Stimulated activated naive CD8-positive, alpha-beta T cell treated with anti-CD3 and anti-CD28 coated beads, Interleukin-15, Interleukin-2, amounts not matched to agents 100 U/mL and 50 U/mL, for 24 hours (primary cell): ENCODE measurements at places on chromosomes 13 and 19.

DNA sequence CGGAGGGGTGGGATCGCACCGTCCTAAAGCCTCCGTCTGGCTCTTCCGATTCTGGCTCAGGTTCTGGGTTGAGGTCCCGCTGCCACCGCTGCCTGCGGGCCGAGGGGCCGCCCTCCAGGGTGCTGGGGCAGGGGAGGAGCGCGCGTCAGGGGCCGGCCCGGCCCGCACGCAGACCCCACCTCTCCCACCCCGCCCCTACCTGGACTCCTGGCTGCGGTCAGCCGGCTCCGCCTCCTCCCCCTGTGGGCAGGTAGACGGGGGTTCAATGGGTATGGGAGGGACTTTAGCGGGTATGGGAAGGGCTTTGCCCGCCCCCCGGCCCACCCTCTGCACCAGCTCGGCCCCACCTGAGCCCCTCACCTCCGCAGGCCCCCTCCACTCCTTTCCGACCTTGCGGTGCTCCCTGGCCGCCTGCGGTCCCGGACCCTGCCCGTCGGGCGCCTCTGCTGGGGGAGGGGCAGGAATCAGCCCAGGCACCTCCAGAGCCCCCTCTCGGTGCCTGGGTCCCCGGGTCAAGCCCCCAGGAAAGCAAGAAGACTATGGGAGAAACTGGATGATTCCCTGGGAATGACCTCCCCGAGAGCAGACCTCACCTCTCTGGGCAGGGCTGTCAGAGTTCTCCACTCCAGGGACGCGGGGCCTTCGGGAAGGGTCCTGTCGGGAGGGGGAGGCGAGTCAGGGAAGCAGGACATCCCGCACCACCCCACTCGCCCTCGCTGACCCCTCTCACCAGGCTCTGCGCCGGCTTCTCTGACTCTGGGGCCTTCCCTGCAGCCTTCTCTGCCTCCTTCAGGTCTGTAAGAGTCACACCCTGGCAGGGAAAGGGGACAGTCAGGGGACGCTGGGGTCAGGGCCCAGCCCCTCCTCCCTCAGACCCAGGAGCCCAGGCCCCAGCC lies 17.0 kb downstream of the EPS8L1 start:
- no peak for DNase-seq

GRCh38 chr13:98022210-98022609 lies 68.7 kb downstream of the IPO5 start:
- DNase-seq = no peak

DNA sequence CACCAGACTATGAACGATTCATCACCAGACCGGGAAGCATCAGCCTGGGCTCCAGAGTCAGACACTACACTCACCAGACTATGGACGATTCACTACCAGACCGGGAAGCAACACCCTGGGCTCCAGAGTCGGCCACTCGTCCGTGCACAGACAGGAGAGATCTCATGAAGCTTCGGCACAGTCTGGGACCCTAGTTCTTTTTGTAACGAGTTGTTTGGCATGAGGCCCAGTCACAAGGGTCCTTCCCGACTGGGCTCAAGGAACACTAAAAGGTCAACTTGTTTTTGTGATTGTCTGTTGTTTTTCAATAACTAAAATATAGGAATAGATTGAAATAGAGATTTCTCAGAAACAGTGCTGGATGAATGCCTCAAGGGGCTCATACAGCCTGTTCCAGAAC lies 1141.6 kb upstream of the MIR17HG start:
- DNase-seq = no peak

DNA sequence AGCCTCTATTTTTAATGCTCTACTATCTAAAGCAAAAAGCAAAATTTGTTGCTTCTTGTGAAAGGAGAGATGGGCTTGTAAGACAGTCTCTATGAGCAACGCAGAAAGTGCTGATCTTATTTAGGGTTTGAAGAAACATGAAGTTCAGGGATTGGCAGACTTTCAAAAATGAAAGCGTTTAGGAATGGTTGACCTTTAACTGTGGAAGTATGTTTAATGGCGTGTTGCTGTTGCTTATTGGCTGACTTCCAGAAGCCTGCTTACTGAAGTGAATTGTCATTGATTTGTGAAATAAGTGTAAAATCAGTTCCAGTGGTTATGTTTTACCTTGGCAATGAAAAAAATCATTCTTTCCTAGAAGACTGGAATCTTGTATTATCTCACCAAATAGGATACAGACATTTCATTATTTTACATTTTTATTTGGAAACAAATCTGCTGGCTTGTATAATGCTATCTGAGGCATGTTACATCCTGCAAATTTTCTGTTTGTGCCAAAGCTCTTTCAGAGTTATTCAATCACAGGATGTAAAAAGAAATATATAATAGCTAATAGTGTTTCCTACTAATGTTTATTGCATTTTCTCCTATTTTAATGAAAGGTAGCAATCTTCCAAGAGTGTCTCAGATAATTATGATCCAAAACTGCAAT lies 221.3 kb upstream of the SLITRK6 start:
- no peak for DNase-seq

- DNase-seq = peak; percentile 9
Observed at GRCh38 chr19:15015946-15016542, 33.2 kb upstream of the CASP14 start.

GRCh38 chr13:36130552-36131221 lies 495 bp downstream of the DCLK1 start:
- no peak for DNase-seq

GRCh38 chr13:31930901-31931522 lies 100.6 kb upstream of the FRY start:
- DNase-seq = no peak

DNA sequence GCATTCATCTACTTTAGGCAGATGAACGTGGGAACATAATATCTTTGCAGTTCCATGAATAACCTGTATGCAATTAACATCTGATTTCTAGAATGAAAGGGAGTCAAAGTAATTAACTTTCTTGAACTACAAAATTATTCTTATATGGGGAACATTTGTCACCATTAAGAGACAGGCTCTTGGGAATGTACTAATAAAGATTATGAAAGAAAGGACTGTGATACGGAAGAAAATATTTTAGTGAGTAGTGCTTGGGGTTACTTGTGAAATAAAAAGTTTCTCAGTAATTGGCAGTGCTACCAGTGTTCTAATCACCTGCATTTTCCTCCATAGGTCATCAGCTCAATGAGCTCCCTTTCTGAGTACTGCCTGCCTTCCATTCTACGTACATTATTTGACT lies 85.4 kb downstream of the FRY start:
- DNase-seq = no peak

DNA sequence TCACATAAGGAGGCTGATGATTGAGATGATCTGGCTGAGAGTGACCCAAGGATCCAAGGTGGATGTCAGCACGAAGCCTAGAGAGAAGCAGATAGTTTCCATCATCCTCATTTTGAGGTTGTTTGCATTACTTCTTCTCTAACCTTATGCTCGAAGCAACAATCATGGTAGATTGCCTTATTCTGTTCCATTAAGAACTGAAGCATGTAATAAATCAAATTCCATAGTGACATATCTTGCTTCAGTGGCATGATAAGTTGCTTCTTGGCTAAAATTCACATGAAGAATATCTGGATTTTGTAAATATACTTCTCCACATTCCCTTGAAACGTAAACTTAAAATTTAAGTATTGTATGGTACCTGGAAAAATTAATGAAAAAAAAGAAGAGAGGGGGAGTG lies 377.8 kb upstream of the DACH1 start:
- DNase-seq = no peak

DNA sequence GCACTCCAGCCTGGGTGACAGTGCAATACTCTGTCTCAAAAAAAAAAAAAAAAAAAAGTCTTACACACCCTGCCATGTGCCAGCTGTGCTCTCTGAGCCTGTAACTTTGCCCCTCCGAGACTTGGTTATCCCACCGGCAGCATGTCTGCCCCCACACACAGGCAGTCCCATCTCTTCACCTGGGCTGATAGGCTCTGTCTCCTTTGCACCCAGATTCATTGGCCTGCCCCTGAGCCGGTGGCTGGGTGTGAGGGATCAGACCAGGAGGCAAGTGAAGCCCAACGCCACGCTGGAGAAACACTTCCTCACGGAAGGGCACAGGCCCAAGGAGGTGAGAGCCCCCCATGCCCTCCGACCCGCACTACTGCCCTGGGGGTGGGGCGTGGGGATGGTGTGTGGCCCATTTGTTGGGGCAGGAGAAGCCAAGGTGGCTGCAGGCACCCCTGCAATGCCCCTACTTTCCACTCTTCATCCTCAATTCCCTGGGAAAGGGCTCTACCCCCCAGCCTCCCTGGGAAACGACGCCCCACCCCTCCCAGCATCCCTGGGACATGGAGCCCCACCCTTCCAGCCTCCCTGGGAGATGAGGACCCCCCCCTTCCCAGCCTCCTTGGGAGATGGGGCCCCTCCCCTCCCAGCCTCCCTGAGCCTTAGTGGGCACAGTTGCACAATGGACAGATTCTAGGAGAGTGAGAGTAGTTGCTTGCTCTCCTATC lies 45.3 kb downstream of the CERS4 start:
- DNase-seq = no peak

DNA sequence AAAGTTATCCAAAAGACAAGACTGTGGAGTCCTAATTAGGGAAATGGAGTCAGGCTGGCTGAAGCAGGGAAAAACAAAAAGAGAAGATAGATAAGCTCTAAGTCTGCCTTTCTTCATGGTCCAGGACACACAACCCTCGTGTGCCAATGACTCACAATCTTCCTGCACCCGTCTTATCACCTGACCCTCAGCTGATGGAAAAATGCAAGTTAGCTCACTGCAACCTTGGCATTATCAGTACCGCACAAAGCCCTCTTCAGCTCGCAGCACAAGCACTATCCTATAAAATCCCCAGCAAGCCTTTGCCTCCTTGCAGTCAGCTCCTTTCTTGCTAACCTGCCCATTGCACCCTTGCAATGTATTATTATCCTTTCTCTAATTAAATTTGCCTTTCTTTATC lies 4.3 kb downstream of the OR7A5 start:
- DNase-seq = no peak

GRCh38 chr19:21740559-21740958 lies 26.8 kb downstream of the ZNF100 start:
- DNase-seq = no peak

- peak; percentile 86 for DNase-seq
Observed at GRCh38 chr19:3606690-3607289, at the start of gene TBXA2R. TBXA2R (minus strand) TSS chr19:3606875; CDS start chr19:3600634, 6,241 bp downstream.

- no peak for DNase-seq
Observed at GRCh38 chr13:25493931-25494640, 122.3 kb downstream of the ATP8A2 start.

- DNase-seq = no peak
Observed at GRCh38 chr19:40862785-40863184, 12.5 kb upstream of the CYP2A6 start.

DNA sequence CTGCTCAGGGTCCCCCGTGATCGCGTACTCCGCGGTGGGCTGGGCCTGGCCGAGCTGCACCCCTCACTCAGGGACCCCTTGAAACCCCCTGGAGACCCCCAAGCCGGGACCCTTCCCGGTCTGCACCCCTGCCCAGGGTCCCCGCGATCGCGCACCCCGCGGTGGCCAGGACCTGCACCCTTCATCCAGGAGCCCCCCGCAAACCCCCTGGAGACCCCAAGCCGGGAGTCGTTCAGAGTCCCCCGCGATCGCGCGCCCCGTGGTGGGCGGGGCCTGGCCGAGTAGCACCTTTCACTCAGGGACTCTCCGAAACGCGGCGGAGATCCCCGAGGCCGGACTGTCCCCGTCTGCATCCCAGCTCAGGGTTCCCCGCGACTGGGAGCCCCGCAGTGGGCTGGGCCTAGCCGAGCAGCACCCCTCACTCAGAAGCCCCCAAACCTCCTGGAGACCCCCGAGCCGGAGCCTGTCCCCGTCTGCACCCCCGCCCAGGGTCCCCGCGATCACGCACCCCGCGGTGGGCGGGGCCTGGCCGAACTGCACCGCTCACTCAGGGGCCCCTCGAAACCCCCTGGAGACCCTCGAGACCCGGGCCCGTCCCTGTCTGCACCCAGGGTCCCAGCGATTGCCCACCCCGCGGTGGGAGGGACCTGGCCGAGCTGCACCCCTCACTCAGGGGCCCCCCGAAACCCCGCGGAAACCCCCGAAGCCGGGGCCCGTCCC lies 748 bp downstream of the LMNB2 start:
- peak; percentile 74 for DNase-seq

- no peak for DNase-seq
Observed at GRCh38 chr13:43191546-43191945, 168.2 kb downstream of the DNAJC15 start.

GRCh38 chr19:17648097-17648660 lies 40.0 kb downstream of the UNC13A start:
- DNase-seq = no peak

GRCh38 chr13:78660495-78660857 lies 1.5 kb upstream of the OBI1 start:
- DNase-seq = no peak

GRCh38 chr19:54188215-54188871 lies 1.0 kb downstream of the MBOAT7 start:
- DNase-seq = peak; percentile 68

DNA sequence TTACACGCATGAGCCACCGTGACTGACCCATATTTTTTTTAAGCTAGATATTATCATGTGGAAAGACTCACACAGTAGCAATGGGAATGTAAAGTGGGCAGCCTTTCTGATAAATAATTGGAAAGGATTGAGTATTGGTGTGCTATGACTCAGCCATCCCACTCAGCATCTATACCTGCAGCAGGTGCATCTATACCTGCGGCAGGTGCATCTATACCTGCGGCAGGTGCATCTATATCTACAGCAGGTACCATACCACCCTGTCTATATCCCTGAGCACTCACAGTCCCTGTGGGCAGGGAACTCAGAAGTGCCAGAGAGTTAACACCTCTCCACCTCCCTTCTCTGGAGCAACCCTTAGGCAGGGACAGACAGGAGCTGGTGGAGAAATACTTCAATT lies 5.2 kb upstream of the LRRC8E start:
- no peak for DNase-seq

- DNase-seq = peak; percentile 88
Observed at GRCh38 chr19:18428787-18429674, 8.9 kb downstream of the ISYNA1 start.

GRCh38 chr19:29324717-29325116 lies 111.8 kb upstream of the UQCRFS1 start:
- DNase-seq = no peak
